NCI-H460 (cell line): ENCODE measurements at places on chromosomes 3 and 15.

DNA sequence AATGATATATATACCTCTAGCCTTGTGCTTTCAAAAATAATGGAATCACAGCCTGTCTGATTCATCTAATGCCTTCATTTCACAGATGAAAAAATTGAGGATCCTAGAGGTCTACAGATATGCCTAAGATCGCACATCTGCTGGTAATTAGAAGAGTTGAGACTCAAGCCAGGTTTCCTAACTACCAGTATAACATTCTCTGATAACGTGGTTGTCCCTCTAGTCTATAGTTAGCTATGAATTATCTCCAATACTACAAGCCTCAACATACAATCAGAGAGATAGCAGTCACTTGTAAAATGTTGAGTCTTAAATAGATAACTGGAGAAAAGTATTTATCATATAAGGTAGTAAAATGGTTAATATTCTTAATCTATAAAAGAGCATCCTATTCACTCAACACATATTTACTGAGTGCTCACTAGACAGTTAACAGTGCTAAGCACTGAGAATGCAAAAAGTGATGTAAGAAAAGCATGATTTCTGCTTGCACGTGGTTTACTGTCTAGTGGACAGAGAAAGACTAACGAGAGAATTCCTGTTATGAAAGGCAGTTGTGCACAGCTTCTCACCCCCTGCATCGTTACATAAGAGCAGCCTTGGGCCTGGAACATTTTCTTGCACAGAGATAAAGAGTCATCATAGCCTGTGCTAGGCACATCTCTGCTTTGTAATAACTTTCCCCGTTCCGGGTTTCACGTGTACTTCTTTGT lies 4.9 kb upstream of the ENTPD3 start:
- no peak for DNase-seq

- no peak for DNase-seq
Observed at GRCh38 chr3:53023072-53023823, 22.6 kb downstream of the SFMBT1 start.

DNA sequence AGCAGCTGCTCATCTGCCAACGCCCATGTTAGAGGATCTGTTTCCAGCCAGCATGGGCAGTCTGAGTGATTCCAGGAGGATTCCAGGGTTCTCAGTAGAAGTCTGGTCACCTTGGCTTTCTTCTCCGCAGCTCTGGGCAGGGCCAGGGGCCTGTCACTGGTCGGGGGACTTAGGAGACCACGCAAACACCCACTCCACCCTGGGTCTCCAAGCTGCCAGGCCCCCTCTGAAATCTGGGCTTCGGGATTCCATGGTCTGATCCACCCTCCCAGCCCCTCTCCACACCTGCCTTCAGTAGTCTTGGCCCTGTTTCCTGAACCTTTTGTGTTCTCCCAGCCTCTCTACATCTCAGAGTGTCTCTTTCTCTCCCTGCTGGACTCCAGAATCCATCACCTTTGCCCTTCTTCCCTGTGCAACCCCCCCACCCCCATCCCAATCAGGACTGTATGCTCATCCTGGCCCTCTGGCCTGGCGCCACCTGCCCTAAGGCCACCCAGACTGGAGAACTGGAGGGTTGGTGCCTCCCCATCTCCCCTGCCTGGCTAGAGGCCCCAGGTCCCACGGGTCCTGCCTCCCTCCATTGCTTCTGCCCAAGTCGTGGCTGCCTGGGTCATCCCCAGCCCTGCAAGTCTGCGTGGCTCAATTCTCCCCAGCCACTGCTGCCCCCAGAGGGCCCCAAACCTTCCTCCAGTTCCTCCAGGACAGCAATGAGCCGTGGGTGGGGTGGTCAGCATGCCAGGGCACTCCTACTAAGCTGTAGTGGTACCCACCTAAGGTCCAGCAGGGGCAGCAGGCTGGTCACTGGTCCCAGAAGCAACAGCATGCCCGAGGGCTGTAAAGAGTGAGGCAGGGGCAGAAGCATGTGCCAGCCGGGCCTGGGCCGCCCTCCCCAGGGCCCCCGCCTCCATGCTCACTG lies 102.8 kb downstream of the TBC1D2B start:
- no peak for DNase-seq

DNA sequence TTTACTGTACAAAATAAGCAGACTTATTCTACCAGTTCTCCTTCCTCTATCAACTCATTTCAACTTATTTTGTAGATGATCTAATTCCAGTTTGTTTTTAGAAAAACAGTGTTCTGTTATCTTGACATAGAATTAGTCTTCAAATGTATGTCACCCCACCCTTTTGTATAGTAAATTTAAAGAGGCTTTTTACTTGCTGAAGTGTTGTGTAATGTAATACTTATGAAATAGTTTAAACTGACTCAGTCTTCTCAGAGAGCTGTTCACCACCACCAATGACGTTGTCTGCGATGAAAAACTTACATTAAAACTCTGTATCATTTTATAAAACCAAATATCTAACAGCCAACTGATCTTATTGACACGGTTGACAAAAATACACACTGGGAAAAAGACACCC lies 82.9 kb downstream of the RAP2B start:
- no peak for DNase-seq

DNA sequence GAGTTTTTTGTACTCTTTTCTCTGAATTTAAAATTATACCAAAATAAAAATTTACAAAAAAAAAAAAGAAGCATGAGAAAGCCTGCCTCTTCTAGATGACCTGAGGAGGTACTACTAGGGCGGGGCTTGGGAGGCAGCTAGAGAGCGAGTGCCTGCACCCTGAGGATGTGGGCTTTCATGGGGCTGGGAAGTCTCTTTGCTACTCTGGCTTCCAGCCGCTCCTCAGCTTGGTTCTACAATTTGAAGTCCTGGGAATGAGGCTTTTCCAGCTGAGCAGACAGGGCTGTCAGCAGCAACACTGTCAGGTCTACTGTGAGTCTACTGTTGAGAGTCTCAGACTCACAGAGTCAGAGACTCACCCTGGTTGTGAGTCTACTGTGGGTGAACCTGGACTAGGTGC lies 8.2 kb upstream of the PSTPIP1 start:
- DNase-seq = no peak
